ENCODE measurements at places on chromosomes 7 and 10.

DNA sequence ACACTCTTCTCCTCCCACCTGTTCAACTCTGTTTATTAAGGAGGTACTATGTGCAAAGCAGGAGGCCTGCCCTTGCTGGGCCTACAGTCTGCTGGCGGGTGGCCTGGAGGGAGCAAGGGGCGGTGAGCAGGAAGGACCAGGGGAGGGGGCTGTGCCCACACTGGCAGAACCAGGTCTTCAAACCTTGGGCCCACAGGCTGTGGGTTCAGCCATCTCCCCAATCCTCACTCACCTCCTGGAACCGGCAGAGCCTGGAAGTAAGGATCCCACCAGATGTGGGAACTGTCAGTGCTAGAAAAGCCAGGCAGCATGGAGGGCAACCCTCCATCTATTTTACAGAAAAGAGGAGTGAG lies 50.8 kb downstream of the CAMK2B start:
- DNase-seq: no peak

GRCh38 chr10:125146791-125147579 lies 13.4 kb downstream of the CTBP2 start:
- no peak for DNase-seq

GRCh38 chr10:111125102-111125501 lies 48.3 kb downstream of the ADRA2A start:
- DNase-seq: no peak

- no peak for DNase-seq
Measured at GRCh38 chr7:152643979-152644559, 31.9 kb downstream of the XRCC2 start.

DNA sequence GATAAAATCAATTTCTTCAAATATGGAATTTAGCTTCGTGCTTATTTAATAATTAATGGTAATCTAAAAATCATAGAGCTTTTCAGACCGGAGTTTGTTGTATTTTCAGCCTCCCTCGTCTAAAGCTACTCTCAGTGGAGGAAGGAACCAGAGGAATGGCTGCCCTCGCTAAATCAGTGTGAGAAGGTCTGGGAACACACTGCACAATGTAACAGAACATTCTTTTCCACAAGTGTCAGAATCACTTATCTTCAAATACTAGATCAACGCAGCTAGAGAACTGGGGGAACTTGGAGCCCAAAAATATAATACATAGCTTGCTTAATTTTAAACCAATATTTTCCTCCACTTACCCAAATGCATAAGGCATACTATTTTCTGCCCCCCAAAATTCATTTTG lies 148.5 kb downstream of the MTERF1 start:
- DNase-seq: no peak

GRCh38 chr7:98755138-98755898 lies 114.5 kb downstream of the TMEM130 start:
- no peak for DNase-seq

DNA sequence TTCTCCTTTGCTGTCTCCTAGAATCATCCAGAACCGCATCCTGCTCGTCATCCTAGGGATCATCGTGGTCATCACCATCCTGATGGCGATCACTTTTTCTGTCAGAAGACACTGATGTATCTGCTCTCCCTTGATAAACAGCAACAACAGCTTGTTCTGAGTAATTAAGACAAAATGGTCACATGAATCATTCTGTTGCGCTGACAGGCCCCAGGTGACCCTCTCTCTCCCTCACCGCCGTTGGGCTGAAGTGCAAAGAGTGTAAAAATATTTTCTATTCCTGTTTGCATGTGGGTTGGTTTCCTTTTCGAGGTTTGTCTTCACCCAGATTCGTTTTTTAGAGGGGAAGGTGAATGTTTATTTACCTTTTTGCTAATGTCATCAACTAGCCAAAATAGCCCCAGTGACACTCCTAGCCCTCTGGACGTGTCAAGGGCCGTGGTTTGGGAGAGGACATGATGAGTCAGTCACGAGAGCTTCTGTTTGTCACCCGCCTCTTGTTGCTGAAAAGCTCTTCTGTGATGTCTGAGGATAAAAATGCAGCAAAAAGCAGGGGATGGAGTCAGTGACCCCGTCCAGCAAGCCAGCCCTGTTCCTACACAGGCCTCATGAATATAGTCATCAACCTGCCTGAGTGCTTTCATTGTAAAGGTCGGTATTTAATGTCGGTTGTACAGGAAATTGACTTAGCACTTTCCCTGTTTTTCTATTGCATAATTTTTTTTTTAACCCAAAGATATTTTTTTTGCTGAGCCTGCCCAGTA lies 134.6 kb upstream of the TCF7L2 start:
- DNase-seq: no peak

GRCh38 chr7:101236292-101236835 lies 1.2 kb downstream of the CLDN15 start:
- no peak for DNase-seq

DNA sequence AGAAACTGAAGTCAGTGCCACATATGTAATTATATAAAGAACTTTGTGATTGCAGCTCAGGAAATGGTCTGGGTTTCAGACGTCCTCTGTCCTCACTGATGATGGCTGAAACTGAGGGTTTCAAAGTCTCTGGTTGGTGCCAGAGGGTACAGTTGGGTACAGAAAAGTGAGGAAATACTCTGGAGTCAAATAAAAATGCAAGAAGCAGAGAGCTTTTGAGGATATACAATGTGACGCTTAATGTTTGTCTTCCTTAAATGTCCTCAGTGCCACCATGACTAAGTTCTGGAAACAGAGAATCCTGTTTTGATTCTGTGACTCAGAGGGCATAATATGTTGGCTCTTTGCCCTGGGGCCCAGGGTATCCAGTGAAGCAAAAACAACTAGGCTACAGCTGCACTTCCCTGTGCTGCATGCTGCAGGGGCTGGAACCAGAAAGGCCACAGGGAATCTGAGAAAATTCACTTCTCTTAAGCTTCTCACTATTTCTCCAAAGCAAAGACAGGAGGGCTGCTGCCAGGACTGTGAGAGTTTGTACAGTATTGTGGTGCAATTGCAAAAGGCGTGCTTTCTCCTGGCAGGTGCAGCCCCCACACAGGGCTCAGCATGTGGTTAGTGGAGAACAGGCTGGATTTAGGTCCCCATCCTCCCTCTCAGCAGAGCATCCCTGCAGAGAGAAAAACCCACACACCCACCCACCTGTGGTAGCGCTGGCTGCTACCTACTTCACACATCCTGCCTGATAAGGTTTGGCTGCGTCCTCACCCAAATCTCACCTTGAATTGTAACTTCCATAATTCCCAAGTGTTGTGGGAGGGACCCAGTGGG lies 169.5 kb upstream of the SVIL start:
- no peak for DNase-seq

GRCh38 chr7:50069613-50070012 lies 23.4 kb downstream of the ZPBP start:
- no peak for DNase-seq

GRCh38 chr10:37948210-37948609 lies 28.2 kb downstream of the ZNF25 start:
- no peak for DNase-seq

DNA sequence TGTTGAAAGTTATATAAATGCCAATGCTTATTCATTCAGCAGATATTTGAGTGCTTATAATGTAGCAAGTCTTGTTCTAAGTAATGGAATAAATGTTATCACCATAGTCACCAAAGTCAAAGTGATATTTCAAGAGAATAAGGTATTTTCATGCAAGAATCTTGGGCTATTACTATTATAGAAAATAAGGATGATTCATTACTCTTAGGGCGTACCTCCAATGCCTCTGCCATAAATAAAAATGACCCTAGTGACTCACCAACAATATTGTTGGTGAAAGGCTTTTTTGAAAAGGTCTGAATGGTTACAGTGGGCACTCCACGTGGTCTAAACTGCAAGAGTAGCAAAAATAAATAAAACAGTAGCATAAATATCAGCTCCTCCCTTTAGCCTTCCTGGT lies 68.4 kb downstream of the RALA start:
- no peak for DNase-seq

DNA sequence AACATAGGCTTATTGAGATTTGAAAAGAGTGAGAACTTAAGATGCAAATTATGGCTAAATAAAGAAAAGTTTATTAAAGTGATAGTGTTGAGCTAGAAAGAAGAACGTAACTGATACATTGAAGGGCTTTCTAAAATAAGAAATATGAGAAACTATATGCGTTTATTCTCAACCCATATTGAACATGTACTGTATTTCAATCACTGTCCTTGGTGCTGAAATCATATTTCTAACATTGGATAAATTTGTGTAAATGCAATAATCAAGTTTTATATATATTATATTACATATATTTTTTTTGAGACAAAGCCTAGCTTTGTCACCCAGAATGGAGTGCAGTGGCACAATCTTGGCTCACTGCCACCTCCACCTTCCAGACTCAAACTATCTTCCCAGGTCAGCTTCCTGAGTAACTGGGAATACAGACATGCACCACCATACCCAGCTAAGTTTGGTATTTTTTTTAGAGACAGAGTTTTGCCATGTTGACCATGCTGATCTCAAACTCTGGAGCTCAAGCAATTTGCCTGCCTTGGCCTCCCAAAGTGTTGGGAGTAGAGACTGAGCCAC lies 1065.8 kb downstream of the REEP3 start:
- no peak for DNase-seq

- DNase-seq: no peak
Measured at GRCh38 chr10:14047431-14047830, 283.3 kb downstream of the FRMD4A start.

GRCh38 chr10:52170776-52171175 lies 143.3 kb upstream of the DKK1 start:
- no peak for DNase-seq

DNA sequence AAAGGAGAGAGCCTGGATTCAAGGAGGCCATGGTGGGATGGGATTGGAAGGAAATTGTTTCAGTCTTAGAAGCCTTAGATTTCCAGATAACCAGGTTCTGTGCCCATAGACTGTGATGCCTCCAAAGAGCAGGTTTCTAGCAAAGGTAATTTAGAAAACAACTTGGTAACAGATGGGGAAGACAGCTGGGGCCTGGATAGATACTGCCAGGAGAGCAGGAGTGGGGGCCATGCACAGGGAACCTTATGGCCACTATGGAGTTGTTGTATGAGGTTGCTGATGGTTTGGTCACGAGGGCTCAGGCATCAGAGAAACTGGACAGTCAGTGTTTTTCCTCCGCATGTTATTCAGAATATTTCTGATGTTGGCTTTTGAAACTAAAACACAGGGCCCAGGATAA lies 901.9 kb downstream of the LRMDA start:
- DNase-seq: no peak

- DNase-seq: no peak
Measured at GRCh38 chr7:27269455-27269854, 26.9 kb downstream of the EVX1 start.

- DNase-seq: no peak
Measured at GRCh38 chr10:77925795-77926565, 575 bp downstream of the DLG5 start.

GRCh38 chr7:139595806-139596205 lies 72.3 kb downstream of the CLEC2L start:
- DNase-seq: no peak

GRCh38 chr7:121752706-121753105 lies 120.3 kb upstream of the PTPRZ1 start:
- DNase-seq: no peak

DNA sequence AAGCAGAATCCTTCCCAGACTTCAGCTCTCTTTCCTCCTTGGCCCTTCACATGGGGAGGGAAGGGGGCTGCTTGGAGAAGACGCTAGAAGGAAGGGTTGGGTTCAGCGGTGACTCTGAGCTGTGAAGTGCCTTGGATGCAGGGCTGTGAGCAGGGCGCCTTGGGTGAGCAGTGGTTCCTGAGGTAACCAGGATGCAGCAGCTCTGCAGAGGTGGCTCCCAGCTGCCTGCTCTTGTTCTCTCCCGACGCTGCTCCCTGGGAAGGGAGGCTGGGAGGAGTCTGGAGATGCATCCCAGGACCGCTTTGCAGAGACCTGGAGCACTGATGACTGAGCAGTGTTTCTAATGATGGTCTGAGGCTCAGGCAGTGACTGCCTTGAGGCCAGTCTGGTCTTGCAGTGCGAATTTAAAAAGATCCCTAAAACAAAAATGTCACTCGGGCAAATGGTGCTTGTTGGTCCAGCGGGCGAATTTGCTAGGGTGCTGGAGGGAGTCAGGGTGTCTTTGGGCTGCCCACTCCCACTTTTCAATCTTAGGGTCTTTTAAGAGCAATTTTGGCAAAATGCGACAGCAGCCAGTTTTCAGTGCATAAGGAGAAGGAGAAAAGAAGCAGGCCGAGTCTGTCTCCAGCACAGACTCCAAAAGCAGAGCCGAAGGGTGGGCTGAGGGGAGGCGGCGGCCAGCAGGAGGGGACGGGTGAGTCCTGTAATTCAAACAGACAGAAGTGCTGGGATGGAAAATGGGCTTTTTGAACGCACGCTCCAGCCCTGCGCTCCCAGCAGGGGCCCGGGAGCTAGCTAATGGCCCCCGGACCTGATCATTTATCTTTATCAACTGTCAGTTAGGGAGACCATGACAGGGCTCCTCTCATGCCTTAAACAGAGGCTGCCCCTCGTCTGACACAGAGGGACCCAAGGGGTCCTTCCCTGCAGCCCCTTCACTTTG lies 191.2 kb upstream of the SHH start:
- DNase-seq: no peak

DNA sequence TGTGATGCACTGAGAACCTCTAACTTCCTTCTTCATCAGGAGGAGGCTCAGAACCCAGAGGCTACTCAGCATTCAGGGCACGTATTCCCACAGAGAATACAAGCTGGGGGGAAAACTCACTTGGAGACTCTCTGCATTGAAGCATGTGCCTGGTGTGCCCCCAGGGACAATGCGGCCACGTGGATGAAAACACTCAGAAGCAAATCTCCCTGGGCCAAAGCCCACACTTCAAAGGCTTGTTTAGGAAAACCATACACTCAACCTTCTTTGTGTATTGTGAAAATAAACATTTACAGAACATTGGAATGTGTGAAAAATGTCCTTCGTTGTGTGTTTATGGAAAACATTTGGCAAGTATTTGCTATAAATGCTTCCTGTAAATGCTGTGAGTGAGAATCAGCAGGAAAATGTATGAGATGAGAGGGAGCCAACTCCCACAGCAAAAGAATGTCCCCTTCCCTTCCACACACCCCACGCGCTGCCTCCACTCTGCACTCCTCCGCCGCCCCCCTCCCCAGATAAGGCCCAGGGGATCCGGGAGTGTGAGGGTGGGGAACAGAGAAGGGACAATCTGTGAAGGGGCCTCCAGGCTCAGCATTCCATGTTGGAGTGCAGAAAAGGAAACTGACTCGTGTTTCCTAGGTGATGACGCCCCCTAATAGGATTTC lies 339.5 kb downstream of the ELMO1 start:
- DNase-seq: no peak
